NCI-H2227 treated with DMSO at 0.1 percent for 48 hours (cell line): ENCODE measurements at places on chromosomes 12 and 14.

- DNase-seq = no peak
Observed at GRCh38 chr14:23119363-23120327, 590 bp upstream of the CEBPE start.

GRCh38 chr12:79512068-79512467 is 178.7 kb downstream of the PAWR start:
- no peak for DNase-seq

- DNase-seq = no peak
Observed at GRCh38 chr12:4243091-4243490, 30.5 kb upstream of the CCND2 start.

DNA sequence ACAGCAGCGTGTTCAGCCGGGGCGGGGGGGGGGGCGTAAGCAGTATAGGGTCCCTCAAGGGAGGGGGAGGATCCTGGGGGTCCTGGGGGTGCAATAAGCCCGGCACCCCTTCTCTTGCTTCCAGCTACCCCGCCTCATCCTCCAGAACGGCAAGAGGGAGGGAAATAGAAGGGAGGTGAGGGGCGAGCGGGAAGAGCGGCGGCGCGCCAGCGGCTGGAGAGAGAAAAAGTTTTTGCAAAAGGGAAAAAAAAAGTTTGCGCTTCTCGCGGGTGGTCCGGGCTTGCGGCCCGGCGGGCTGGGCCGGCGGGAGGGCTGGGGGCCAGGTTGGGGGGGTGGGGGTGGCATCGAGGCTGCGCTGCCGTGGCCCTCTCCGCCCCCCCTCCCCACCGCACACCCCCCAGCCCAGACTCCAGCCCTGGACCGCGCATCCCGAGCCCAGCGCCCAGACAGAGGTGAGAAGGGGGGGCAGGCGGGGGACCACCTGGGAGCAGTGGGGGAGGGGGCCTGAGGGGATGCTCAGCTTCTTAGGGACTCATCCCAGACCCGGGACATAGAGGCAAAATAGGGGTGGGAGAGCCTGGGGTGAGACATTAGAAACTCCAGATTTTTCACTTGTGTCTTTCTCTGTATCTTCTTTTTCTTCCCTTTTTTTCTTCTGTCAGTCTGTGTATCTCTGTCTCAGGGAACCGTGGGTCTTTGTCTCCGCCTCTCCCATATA is at the start of gene GLI1:
TSS of gene GLI1 (plus strand) at position 36 of the 718 bp plus-strand sequence. CDS start 3,907 bp downstream, outside the sequence.
- no peak for DNase-seq

DNA sequence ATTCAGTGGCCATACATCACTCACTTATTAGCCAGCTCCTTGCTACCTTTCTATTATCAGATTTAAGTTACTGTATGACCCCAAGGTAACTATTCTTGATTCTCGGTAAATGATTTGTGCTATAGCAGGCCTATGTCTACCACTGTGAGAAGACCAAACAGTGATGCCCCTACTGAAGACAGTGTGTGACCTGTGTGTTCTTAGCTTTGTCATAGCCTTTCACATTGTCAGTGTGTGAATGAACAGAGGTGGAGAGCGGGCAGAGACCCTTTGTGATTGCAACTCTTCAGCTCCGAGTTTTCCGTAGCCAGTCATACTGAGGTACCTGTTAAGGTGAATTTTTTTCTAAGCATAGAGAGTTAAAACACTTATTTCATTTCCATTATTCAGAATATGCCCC is 294.0 kb downstream of the LRFN5 start:
- DNase-seq = no peak
